ENCODE measurements at places on chromosomes 16 and 17.

DNA sequence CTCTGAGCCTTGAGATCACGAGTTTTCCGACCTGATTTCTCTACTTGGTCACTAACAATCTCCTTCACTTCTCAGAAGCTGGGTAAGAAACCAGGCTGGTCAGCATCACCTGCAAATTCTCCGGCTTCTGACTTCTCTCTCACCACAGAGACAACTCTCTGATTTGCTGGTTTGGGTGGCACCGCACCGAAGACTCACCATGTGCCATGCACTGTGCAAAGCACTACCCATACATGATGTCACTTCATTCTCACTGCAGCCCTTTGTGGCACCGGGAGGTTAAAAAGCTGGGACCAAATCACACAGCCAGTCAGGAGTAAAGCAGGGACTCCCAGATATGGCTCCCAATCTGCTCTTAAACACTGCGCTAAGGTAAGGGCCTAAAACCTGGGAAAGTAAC lies 647 bp downstream of the VAC14 start:
- no peak for DNase-seq

- DNase-seq = no peak
Measured at GRCh38 chr16:19885451-19886072, 914 bp upstream of the GPRC5B start.

DNA sequence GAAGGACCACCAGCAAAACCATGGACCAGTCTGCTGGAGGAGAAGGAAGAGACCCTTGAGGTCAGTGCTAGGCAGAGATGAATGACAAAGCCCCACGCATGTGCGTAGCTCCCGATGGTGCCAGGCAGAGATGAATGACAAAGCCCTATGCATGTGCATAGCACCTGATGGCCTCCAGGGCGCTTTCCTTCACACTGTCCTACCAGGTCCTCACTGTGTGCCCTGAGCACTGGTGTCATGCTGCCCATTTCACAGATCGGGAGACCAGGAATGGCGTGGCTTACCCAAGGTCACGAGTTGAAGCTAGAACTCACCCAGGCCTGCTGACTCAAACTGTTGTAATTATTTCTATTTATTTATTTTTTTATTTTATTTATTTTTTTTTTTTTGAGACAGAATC lies 149.6 kb downstream of the KATNIP start:
- DNase-seq = no peak

DNA sequence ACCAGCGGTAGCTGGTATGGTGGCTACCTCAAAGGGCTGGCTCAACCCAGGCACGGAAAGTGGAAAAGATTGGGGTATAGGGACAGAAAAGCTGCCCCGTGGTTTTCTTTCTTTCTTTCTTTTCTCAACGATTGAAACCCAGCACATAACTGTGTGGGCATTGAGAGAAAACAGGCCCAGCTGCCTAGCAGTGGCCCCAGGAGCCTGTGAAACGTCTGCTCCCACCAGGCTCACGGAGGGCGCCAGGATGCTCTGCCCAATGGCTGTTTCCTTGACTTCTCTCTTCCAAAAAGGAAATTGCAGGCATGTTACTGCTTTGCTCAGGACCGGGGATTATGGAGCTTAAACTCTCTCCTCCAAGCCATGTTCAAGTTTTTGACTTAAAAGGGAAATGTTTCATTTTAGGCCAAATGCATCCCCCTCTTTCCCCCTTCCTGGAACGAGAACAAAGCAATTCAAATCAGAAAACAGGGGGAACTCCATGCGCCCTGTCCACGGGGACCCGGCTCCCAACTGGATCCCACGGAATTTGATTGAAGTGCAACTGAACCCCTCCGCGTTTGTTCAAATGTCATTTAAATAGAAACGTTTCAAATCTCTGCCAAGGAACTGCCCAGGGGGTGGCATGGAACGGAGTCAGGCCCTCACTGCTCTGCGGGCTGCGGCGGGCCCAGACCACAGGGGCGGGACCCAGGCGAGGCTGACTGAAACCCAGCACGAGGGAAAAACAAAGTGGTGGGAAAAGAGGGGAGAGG lies 133.5 kb downstream of the RGS9 start:
- no peak for DNase-seq

DNA sequence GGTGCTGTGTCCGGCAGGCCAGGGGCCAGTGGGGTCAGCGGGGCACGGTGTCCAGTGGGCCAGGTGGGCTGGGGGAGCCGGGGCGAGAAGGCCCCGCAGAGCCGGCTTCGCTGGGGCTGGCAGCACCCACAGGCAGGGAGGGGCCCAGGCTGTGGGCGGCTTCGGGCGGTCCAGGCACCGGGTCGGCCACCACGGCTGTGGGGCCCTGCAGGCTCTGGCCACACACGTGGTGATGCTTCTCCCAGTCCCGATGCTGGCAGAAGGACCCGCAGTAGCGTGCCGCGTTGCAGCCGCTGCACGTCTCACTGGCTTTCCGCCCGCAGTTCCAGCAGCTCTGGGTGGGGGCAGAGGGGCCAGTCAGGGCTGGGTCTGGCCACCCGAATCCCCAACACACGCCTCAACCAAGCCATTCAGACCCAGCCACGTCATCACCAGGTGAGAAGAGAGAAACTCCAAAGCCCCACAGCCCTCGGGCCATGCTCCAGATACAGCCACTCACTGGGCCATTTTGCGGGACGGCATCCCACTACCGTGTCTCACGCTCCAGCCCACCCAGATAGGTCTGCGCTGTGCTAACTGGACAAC lies 10.6 kb upstream of the PABPN1L start:
- DNase-seq = no peak

DNA sequence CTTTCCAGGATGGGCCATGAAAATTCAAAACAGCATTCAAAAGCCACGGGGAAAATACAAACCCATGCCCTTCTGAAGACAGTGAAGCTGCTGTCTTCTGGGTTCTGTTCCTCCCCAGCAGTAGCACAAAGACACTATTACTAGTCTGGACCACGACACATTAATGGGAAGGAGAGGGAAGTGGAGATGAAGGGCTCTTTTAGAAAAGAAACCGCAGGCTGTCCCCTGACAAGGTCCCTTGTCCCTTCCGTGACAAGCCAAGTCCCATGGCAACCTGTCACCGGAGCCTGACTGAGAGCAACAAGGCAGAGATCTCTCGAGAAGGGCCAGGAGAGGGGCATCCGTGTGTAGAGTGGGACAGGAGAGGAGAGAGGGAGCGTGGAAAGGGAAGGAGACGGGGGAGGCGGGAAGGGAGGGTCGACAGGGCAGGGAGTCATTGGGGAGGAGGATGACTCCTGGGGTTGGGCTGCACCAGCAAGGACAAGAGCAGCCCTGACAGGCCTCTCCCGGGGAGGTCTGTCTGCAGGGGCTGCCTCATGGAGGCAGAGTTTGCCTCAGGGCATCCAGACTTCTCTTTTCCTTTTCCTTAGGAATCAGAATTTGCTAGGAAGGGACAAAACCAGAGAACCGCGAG lies 436.2 kb downstream of the SLC39A11 start:
- no peak for DNase-seq

GRCh38 chr16:15593235-15593634 lies 49.7 kb downstream of the MARF1 start:
- no peak for DNase-seq

GRCh38 chr17:77735566-77736198 lies 222.8 kb upstream of the TNRC6C start:
- DNase-seq = peak; percentile 88

DNA sequence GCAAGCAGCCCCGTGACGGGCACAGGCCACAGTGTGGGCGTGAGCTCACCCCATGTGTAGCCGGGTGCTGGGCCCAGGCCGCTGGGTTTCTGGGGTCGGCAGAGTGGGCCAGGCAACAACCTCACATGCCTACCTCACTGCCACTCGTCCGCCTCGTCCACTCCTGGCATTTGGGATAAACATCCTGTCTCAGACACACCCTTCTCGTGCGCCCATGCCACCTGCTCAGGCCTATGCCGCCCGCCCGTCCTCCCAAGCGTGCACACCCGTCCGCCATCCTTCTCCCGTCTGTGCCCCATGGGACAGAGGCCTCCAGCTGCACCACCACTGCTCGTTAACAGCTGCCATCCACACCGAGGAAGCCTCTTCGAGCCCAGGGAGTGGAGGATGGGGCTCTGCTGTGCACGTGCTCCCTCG lies 64.3 kb downstream of the KLHDC4 start:
- DNase-seq = no peak

- no peak for DNase-seq
Measured at GRCh38 chr17:66268247-66268927, 34.0 kb upstream of the PRKCA start.

GRCh38 chr17:50358177-50358576 lies 12.3 kb downstream of the XYLT2 start:
- no peak for DNase-seq

- DNase-seq = peak; percentile 36
Measured at GRCh38 chr17:36743130-36743529, 141.7 kb downstream of the MRM1 start.

DNA sequence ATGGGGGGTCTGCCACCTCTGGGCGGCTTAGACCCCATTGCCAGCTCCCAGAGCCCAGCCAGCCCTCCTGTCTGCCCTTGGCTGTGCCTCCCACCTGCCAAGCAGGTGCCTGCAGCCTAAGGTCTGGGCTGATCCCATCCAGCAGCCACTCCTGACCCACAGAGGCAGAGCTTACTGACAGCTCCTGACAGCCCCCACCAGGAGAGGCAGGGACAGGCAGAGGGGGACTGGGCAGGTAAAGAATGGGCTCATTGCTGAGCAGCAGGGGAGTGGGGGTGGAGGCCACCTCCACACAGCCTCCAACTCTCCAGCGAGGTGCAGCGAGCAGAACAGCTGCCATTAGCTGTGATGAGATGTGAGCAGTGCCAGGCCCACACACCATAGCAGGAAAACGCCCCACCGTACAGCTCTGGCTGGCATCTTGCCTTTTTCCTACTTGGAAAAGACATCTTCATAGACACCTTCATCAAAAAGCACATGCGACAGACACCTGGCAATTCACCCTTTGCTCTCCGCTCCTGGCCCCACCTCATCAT lies 164.4 kb downstream of the C16orf78 start:
- DNase-seq = no peak

GRCh38 chr17:326010-326621 lies 26.5 kb downstream of the RPH3AL start:
- DNase-seq = no peak

GRCh38 chr16:78200623-78201096 lies 101.2 kb downstream of the WWOX start:
- DNase-seq = no peak
